ENCODE measurements at places on chromosomes 4 and X. TPM values are rescaled to one million over a fixed set of nuclear protein-coding genes. Genes with fewer than 3 reads are reported as not detected.

GRCh38 chr4:38078590-38079421 lies 118.6 kb downstream of the PTTG2 start:
- H3K27me3 ChIP-seq = no peaks in the 10 kb centered on the region
- H3K4me1 ChIP-seq = peaks cover 17% of the 10 kb centered on the region
- no peak overlapping the region for H3K27ac ChIP-seq
- no peak overlapping the region for H3K4me3 ChIP-seq
- no peaks in the 10 kb centered on the region for H3K36me3 ChIP-seq
- DNase-seq = no peak

- DNase-seq = no peak
- no peak overlapping the region for H3K4me3 ChIP-seq
- no peaks in the 10 kb centered on the region for H3K4me1 ChIP-seq
- no peak overlapping the region for H3K27ac ChIP-seq
- no peaks in the 10 kb centered on the region for H3K27me3 ChIP-seq
- no peaks in the 10 kb centered on the region for H3K36me3 ChIP-seq
These were observed 132.8 kb downstream of the DLG3 start for GRCh38 chrX:70577442-70577841.

- H3K27me3 ChIP-seq = no peaks in the 10 kb centered on the region
- H3K27ac ChIP-seq = no peak overlapping the region
- DNase-seq = no peak
- no peaks in the 10 kb centered on the region for H3K4me1 ChIP-seq
- no peaks in the 10 kb centered on the region for H3K36me3 ChIP-seq
- H3K4me3 ChIP-seq = no peak overlapping the region
These were observed 4.3 kb downstream of the WDR44 start for GRCh38 chrX:118350221-118350620.

RIPPLY1 gene
- 0.45 TPM for total RNA-seq

GRCh38 chr4:94757192-94758140 lies at the start of gene BMPR1B:
Gene BMPR1B (plus strand): TSS chr4:94757955. CDS start chr4:95104425, 346,470 bp downstream.
- H3K36me3 ChIP-seq = no peaks in the 10 kb centered on the region
- peak within 1 kb of the TSS; percentile 98 for H3K27ac ChIP-seq
- H3K27me3 ChIP-seq = no peaks in the 10 kb centered on the region
- H3K4me1 ChIP-seq = no peaks in the 10 kb centered on the region
- DNase-seq = peak; percentile 70
- peak within 1 kb of the TSS; percentile 68 for H3K4me3 ChIP-seq

DNA sequence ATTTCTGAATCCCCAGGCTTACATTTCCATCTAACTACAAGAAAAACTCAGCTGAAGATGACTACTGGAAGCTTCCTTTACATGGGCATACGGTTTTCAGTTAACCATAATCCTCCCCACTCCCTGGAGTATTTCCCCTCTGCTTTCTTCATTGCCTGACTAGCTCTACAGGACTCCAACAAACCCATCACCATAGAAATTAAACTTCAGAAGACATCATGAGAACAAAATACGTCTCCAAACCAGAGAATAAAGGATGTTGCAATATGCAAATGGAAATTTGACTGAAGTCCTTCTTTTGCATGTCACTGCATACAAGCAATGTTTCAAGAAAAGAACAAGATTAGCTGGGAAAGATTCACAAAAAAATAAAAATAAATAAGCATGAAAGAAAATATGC lies 170.2 kb upstream of the PCDH18 start:
- H3K4me3 ChIP-seq = no peak overlapping the region

DNA sequence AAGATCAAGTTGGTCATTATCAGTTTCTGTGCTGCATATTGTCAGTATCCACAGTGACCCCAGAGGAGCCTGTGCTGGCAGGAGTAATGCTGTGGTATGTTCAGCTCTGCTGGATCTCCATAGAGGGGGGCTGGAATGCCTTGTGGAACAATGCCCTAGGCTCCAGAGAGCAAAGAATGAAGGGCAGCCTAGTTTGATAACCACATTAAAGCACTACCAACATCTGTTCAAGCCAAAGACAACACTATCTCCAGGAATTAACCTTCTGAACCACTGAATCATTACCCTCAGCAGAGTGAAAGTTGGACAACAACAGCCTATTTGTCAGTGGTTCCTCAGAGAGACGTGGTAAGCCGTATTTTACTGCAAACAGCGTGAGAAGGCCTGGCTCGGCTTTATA lies 192.3 kb upstream of the CXorf66 start:
- no peaks in the 10 kb centered on the region for H3K36me3 ChIP-seq
- no peaks in the 10 kb centered on the region for H3K4me1 ChIP-seq
- H3K4me3 ChIP-seq = no peak overlapping the region
- H3K27ac ChIP-seq = no peak overlapping the region
- DNase-seq = no peak

DNA sequence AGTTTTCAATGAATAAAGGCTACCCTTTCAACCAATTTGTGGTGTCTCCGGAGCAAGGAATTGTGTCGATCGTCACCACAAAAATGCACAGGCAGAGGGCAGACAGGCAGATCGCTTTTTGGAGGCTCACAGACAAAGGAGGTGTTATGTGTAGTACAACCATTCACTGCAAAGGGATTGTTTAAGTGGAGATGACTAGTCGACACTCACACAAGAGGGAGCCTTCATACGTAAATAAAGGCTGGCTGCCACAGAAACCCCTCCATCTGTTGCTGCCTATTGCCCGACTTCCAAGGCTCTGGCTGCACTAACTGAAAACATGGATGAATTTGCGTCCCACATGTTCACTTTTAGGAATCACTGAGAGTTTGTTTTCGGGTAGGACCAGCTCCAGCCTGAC lies 281.1 kb downstream of the NKX6-1 start:
- H3K4me1 ChIP-seq = peaks cover 2% of the 10 kb centered on the region
- no peak overlapping the region for H3K27ac ChIP-seq
- H3K4me3 ChIP-seq = no peak overlapping the region
- no peak for DNase-seq
- H3K27me3 ChIP-seq = no peaks in the 10 kb centered on the region

GRCh38 chr4:55177461-55177860 lies 52.1 kb upstream of the KDR start:
- no peak overlapping the region for H3K4me3 ChIP-seq
- no peaks in the 10 kb centered on the region for H3K4me1 ChIP-seq
- no peak overlapping the region for H3K27ac ChIP-seq
- H3K36me3 ChIP-seq = no peaks in the 10 kb centered on the region

- H3K36me3 ChIP-seq = no peaks in the 10 kb centered on the region
- H3K4me1 ChIP-seq = no peaks in the 10 kb centered on the region
- no peak for DNase-seq
- no peak overlapping the region for H3K27ac ChIP-seq
- H3K4me3 ChIP-seq = no peak overlapping the region
These were observed 158.9 kb downstream of the KDM6A start for GRCh38 chrX:45031830-45032378.

DNA sequence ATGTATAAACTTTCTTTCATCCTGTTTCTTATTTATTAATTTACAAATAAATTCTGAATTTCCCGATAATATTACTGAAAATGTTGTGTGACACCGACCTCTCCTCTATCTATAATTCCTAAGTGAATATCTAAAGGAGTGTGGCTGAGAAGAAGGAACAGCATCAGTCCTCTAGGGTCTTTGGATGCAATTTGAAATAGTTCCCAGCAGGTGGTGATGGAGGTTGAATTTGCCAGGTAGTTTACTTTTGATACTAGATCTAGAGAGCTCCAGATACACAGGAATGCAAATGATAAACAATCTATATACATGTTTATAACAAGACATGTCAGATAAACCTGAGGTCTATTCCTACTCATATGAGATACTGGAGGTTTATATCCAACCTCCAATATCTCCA lies 305.4 kb downstream of the PCDH18 start:
- H3K4me3 ChIP-seq = no peak overlapping the region
- DNase-seq = no peak
- H3K36me3 ChIP-seq = no peaks in the 10 kb centered on the region

DNA sequence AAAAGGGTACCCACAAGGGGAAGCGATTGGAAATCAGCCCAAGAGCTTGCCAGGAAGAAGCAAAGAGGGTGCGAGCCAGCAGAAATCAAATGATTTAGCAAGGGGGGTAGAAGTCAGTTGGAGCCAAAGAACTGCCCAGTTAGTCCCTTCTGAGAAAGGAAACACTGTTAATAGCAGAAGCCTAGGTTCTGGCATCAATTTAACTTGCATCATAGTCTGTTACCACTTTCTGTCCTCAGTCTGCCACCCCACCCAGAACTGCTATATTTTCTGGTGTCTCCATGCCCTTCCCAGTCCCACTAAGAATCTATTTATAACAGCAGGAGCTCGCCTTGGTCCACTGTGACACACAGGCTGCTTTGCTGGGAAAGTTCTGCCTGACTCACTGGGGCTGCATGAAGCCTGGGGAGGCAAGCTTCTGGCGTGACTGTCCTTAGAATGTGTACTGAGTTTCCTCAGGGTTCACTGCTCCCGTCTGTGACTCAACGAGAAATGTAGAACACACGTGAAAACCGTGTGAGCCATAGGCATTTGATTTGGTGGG lies 157.8 kb upstream of the TTC29 start:
- H3K27me3 ChIP-seq = no peaks in the 10 kb centered on the region
- peak; percentile 34 for DNase-seq
- H3K27ac ChIP-seq = no peak overlapping the region

DNA sequence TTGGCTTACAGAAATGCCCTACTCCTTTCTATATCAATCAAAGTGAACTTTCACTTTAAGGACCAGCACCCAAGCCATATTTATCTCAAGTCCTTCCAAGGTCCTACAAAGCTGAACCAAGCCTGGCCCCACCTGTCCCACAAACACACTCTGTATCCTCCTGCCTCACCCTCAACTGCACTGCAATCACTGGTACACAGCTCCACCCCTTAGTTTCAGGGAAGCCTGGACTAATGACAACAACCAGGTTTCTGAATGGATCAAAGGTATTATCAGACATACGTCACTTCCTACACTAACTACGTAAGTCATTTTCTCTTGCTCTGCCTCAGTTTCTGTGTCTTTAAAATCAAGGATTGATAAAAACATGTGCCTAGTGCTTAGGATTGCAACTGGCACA lies 205.6 kb upstream of the HS3ST1 start:
- H3K36me3 ChIP-seq = no peaks in the 10 kb centered on the region
- DNase-seq = no peak
- H3K27ac ChIP-seq = no peak overlapping the region
- no peaks in the 10 kb centered on the region for H3K4me1 ChIP-seq
- no peak overlapping the region for H3K4me3 ChIP-seq

- no peaks in the 10 kb centered on the region for H3K4me1 ChIP-seq
- no peak overlapping the region for H3K4me3 ChIP-seq
- H3K36me3 ChIP-seq = no peaks in the 10 kb centered on the region
- H3K27me3 ChIP-seq = no peaks in the 10 kb centered on the region
- H3K27ac ChIP-seq = no peak overlapping the region
These were observed 326.3 kb downstream of the IQCM start for GRCh38 chr4:149489321-149489720.

DNA sequence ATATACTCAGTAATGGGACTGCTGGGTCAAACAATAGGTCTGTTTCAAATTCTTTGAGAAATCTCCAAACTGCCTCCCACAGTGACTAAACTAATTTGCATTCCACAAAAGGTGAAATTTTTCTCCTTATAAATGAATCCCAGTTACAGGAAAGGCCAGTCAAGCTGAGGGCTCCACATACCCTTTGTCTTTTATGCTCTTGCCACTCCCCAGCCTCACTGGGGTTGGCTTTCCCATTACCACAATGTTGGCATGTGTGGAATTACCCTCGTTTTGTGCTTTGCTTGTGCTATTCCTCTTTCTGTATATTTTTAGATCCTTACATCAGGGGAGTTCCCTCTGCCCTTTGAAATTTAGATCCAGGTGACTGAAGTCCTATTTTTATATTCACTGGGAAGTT lies 220.2 kb upstream of the LCORL start:
- no peak overlapping the region for H3K27ac ChIP-seq
- H3K27me3 ChIP-seq = no peaks in the 10 kb centered on the region
- no peak for DNase-seq
- H3K36me3 ChIP-seq = no peaks in the 10 kb centered on the region
- no peaks in the 10 kb centered on the region for H3K4me1 ChIP-seq

- DNase-seq = no peak
- H3K27ac ChIP-seq = no peak overlapping the region
- H3K4me3 ChIP-seq = no peak overlapping the region
These were observed 70.7 kb downstream of the DCAF8L2 start for GRCh38 chrX:27660878-27661277.

- no peaks in the 10 kb centered on the region for H3K4me1 ChIP-seq
- no peaks in the 10 kb centered on the region for H3K27me3 ChIP-seq
- H3K27ac ChIP-seq = no peak overlapping the region
These were observed 105.9 kb downstream of the COL4A6 start for GRCh38 chrX:108332281-108332680.

DNA sequence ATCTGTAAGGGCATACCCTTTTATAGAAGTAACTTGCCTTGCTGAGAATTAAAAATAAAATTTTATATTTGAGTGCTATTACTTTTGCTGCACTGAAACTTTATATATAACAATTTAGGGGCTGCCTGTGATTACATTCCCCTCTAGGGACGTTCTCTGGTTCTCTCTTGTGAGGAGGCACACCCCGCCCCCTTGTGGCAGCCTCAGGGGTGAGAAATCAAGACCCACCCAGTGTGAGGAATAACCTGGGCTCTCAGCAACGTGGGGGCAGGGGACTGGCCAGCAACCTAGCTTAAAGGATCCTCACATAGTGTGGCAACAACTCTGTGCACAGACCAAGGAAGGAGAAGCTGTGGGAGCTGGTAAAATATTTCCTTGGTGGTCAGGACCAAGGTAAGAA lies 43.7 kb downstream of the MAGEA9 start:
- no peak overlapping the region for H3K27ac ChIP-seq
- H3K36me3 ChIP-seq = no peaks in the 10 kb centered on the region
- H3K27me3 ChIP-seq = no peaks in the 10 kb centered on the region
- H3K4me1 ChIP-seq = no peaks in the 10 kb centered on the region
- no peak overlapping the region for H3K4me3 ChIP-seq
- no peak for DNase-seq

C4orf54 gene
- 0.08 TPM for total RNA-seq

HSFX2 gene
- total RNA-seq = 1.9 TPM

DNA sequence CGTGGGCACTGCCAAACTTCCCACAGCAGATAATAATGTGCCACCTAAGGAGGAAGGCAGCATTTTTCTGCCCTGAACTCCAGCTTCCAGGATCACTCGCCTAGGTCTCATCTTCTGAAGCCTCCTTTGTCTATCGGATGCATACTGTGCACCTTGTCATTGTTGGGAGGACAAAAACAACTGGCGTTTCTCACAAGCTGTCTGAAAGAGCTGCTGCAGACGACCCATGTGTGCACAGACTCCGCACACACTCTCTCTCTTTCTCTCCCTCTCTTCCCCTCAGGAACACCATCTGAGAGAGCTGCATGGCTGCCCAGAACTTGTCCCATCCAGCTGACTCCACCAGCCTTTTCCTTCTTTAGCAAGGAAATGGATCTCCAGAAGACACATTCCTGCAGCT lies 83.0 kb downstream of the MAML3 start:
- no peaks in the 10 kb centered on the region for H3K36me3 ChIP-seq
- H3K4me3 ChIP-seq = no peak overlapping the region
- H3K4me1 ChIP-seq = peaks cover 8% of the 10 kb centered on the region
- H3K27me3 ChIP-seq = no peaks in the 10 kb centered on the region
- DNase-seq = no peak
- no peak overlapping the region for H3K27ac ChIP-seq

Data from ovary (tissue), 10 donors.